ENCODE measurements at places on chromosomes 1 and 21. TPM values are rescaled to one million over a fixed set of nuclear protein-coding genes. Genes with fewer than 3 reads are reported as not detected.
A peak's percentile ranks its signal among the peaks of the same experiment; 100 is the strongest.

DNA sequence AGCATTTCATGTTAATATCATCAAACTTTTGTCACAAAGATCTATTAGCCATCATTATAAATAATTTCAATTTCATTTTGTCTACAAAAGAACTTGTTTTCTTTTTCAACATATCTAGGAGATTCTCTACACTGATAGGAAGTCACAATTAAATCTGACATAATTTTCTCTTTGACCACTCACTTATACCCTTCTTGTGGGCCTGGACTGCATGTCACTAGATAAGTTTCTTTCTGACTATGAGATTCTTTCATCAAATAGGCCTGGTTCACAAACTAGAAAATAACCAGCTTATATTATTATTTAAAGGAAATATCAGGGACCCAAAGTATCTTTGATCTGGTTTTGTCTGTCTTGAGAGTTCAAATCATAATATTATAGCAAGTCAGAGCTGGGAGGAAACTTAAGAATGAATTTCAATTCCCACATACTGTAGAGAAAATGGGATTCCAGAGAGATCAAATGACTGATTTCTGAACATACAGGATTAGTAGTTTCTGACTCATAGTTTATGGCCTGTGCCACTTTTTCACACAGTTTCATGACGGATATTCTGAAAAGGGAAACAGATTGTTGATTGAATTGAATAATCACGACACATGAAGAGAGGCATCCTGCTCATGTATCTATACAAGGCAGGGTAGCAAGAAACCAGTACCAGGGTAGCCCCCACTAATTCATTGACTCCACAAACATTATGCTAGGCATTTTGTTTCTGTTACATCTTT is 355.8 kb downstream of the GPATCH2 start:
- no peak for DNase-seq

MTF2 gene
- total RNA-seq, result 8.7 TPM

GRCh38 chr1:61013946-61014667 is 68.3 kb upstream of the NFIA start:
- DNase-seq, result no peak

- no peak for DNase-seq
These were observed 113.7 kb upstream of the WARS2 start for GRCh38 chr1:119254067-119254720.

- DNase-seq, result no peak
These were observed 119.1 kb upstream of the C1orf21 start for GRCh38 chr1:184267747-184268146.

DNA sequence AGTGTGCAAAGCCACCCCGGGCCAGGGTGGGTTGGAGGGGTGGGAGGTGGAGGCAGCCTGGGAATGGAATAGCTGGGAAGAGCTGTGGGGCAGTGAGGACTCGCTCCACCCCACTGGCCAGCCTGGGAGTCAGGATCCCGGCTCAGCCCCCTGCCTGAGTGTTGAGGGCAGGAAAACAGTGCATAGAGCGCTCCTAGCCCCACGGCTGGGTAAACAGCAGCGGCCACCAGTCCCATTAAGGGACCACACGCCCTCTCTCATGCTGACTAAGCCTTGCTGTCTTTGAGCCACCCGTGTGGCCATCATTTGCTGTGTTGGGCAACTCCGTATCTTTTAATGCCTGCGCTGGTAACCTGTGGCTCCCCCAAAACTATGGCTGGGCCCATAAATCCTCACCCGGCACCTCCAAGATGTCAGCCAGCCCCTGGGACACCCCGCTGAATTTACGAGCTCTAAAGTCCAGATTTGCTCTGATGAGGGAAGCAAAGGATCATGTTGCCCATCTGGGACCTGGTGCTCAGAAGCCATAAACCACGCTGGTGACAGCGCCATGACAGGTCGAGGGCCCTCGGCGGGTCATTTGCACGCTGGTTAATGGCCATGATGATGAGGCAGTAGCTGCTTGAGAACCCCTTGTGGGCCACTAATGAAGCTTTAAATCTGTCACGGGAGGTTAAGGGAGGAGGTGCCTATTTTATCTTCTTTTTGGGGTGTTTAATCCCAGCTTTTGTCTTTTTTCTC is 34.9 kb downstream of the SYF2 start:
- no peak for DNase-seq

DNA sequence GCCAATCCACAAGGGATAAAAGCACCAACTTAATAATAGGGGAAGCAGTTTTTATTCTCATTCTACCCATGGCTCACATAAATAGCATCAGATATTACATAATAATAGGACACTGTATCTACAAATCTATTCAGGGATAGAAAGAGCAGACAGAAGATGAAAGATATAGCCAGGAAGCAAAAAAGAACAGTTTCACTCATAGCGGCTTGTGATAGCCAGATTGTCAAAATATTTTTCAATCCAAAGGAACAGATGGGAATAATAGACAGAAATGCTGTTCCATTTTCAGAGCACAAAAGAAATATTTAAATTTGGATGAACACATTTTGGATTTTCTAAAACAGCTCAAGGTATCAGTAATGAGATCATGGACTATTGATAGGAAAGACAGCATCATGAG is 232.5 kb upstream of the GREM2 start:
- DNase-seq, result no peak

TTF2 gene
- 6.7 TPM for total RNA-seq

GUCA2A gene
- not detected for total RNA-seq

MR1 gene
- total RNA-seq, result 3.4 TPM

KLHDC8A gene
- total RNA-seq, result not detected

USP25 gene
- 46.0 TPM for total RNA-seq

SUSD4 gene
- 8.2 TPM for total RNA-seq

DNA sequence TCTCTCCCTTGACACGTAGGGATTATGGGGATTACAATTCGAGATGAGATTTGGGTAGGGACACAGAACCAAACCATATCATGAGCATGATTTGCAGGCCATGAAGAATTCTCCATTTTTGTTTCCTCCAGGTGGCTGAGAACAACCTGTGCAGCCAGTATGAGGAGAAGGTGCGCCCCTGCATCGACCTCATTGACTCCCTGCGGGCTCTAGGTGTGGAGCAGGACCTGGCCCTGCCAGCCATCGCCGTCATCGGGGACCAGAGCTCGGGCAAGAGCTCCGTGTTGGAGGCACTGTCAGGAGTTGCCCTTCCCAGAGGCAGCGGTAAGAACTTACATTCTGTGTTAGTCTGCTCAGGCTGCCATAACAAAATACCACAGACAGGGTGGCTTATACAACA is 9.7 kb downstream of the MX1 start:
- no peak for DNase-seq

- no peak for DNase-seq
These were observed 5.2 kb upstream of the AGPAT3 start for GRCh38 chr21:43859747-43860214.

TIE1 gene
- 21.9 TPM for total RNA-seq

CFHR1 gene
- total RNA-seq, result not detected

SIK1 gene
- 8.0 TPM for total RNA-seq

GRCh38 chr1:11749203-11749689 is 12.7 kb upstream of the C1orf167 start:
- DNase-seq, result peak; percentile 60

DNA sequence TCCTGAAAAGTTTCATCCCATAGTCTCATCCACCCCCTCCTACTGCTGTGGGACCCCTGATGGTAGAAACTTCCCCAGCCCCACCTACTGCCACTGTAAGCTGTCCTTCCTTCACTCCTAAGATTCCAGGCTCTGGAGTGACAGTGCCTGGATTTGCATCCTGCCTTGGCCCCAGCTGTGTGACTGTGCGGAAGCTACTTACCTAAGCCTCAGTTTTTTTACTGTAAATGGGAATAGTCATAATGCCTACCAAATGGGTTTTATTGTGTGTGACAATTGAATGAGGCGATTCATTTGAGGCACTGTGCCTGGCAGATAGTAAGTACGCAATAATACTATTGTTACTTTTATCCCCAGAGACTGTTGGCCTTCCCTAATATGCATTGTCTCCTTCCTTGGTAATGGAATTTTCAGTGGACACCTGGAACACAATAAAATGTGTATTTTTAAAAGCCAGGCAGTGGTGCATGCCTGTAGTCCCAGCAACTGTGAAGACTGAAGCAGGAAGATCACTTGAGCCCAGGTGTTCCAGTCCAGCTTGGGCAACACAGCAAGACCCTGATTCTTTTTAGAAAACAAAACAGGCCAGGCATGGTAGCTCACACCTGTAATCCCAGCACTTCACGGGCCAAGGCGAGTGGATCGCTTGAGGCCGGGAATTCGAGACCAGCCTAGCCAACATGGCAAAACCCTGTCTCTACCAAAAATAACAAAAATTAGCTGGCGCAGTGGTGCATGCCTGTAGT is 55.0 kb upstream of the ZNF326 start:
- DNase-seq, result no peak

GRCh38 chr21:36828891-36829515 is 130.1 kb downstream of the SIM2 start:
- no peak for DNase-seq

DNA sequence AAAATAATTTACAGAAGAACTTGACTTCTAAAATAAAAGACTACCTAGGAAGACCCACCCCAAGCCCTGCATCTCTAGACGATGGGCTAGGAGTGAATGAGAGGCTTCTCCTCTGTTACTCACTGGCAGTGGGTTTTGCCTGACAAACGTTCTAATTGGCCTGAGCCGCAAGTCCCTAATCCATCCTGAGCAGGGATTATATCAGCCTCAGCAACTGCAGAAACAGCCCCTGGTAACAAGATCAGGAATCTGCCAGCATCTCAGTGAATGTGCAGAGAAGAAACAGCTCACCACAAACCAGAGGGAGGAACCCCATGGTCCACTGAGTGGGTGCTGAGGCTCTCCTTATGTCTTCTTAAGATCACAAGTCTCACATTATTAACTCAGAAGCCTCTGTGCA is 240.6 kb downstream of the BRINP2 start:
- DNase-seq, result no peak

DNA sequence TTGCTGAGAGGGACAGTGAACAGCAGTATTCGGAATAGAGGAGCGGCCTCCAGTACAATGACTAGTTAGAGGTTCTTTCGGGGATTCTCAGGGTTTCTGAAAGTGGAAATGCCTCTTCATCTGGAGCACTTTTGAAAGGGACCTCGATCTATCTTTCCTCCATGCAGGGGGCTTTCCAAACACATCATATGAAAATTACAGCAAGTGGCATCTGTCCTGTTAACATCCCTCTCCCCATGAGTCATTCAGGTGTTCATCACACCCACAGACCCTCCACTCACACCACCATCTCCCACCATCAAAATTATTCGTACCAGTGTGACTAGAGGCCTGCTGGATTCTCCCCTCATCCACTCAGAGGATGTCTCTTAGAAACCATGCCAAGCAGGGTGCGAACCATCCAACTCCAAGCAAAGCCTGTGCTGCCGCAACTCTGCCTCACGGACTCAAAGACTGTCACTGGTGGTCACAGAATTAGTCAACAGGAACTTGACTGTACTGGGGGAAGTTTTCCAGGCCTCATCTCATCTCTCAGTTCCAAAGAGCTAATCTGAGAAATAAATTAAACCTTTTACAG is 211.1 kb downstream of the MRPL39 start:
- DNase-seq, result no peak

DNA sequence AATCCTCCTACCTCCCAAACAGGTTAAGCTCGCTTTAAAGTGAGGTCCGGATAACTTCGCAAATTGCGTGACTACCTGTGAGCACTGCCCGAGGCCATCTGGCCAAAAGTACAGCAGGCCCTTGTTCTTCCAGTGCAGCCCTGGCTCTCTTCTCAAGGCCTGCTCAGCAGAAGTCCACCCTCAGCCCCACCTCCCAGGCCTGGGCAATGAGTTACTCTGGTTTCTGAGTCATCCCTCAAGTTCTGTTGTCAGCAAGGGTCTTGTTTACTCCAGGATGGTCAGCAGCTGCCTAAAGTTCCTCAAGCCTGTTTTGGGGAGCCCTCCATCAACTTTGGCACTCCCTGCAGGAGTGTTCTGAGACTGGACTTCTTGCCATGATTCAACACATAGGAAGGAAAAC is 101.7 kb downstream of the BCAR3 start:
- peak; percentile 69 for DNase-seq

XCL2 gene
- not detected for total RNA-seq

- DNase-seq, result no peak
These were observed 26.1 kb downstream of the ARMH1 start for GRCh38 chr1:44700573-44700972.

DNA sequence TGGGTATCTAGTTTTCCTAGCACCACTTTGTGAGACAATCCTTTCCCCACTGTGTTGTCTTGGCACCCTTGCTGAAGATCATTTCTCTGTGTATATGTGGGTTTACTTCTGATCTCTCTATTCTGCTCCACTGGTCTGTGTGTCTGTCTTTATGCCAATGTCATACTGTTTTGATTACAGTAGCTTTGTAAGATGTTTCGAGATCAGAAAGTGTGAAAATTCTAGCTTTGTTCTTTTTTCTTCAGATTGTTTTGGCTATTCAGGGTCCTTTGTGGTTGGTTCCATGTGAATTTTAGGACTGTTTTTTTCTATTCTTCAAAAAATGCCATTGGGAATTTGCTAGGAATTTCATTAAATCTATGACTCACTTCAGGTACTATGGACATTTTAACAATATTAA is 116.2 kb downstream of the KIF26B start:
- no peak for DNase-seq

DNA sequence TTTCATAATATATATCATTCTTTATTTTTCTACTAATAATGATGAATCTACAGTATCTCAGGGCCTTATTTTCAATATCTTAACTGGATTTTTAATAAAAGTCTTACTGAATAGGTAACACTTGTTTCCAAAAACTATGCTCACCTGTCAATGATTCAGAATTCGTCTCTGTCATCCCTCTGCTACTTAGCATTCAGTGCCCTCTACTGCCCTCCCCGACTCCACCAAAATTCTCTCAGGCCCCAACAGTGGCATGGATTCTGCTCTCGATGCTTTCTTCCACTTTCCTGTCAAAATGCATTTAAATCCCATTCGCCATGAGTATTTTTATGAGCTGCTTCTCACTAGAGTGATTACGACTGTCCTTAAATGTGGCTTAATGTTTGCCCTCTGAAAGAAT is 10.5 kb upstream of the BACH1 start:
- DNase-seq, result no peak

GRCh38 chr21:34807881-34808568 is 139.2 kb downstream of the CLIC6 start:
- DNase-seq, result no peak

DNA sequence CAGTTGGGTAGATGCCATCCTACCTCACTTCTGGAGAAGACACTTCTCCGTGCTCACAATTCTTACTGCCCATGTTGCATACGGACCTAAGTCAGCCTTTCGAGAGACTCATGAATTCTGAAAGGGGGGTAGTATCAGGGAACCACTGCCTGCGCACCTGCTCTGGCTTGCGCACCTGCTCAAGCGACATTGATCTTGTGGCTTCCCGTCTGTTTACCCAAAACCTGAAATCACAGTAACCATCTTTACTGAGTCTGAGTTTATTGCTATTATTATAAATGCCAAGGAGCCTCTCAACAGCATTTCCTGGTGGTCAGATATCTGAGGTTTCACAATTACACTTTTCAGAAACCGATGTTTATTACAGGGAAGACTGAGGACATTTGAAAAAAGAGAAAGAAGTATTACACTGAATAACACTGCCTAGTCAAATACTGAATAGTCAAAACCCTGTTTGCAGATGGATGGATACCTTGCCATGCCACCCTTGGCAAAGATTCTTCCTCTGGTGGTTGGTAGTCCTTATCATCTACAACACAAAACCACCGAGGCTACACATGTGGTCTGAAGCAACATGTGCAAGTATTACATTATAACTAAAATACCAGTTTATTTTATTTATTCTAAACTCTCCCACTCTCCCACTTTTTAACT is 208.7 kb downstream of the SIPA1L2 start:
- no peak for DNase-seq

BACE2 gene
- total RNA-seq, result 12.7 TPM

- no peak for DNase-seq
These were observed 16.2 kb upstream of the TNFRSF1B start for GRCh38 chr1:12150456-12151200.

- no peak for DNase-seq
These were observed 85.5 kb downstream of the NGF start for GRCh38 chr1:115252585-115252984.

Data from left ventricle myocardium superior (tissue), 1 donor.